SK-N-SH (cell line): ENCODE measurements at places on chromosomes 7 and 10. TPM values are rescaled to one million over a fixed set of nuclear protein-coding genes. Genes with fewer than 3 reads are reported as not detected.

The MTURN gene
- polyA plus RNA-seq: 9.0 and 12.9 TPM in 2 replicates

The DNAAF5 gene
- 51.8 and 58.5 TPM in 2 replicates for polyA plus RNA-seq

The HTR7 gene
- 0.16 and 0.24 TPM in 2 replicates for polyA plus RNA-seq

The DLX6 gene
- 0.23 and 0.37 TPM in 2 replicates for polyA plus RNA-seq

The SNCG gene
- polyA plus RNA-seq: 3.8 and 4.3 TPM in 2 replicates

DNA sequence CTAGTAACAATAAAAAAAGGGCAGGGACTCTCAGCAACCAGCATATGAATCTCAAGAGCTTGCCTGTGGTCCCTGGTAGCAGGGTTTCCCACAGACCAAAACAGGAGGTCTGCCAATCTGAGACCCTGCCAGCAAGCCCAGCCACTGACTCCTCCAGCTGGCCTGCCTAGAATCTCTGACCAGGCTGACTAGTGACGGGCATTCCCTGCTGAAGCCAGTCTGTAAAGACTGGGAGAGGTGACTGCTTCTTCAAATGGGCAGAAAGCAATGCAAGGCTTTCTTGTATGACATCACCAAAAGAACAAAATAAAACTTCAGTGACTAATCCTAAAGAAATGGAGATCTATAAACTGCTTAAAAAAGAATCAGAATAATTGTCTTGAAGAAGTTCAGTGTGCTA lies 249.4 kb downstream of the TCF7L2 start:
- DNase-seq: no peak

- no peak for DNase-seq
Observed at GRCh38 chr10:133088956-133089800, 1.5 kb downstream of the ADGRA1 start.

- peak; percentile 90 for DNase-seq
Observed at GRCh38 chr10:81873932-81874816, 820 bp upstream of the NRG3 start.

DNA sequence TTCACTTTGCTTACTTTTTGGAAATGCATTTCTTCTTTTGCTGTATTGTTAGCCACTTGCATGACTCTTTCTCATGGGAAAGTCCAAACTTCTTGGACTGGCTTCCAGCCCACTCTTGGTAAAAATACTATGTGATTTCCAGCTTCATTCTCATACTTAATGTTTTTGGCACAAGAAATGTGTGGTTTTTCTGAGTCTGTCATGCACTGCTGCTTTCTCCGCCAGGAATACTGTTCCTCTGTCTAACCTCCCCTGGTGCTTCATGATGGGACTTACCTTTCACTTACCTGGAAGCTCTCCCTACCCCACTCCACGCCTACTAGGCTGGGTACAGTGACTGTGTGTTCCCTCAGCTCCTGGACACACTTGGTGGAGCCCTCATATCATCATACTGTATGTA lies 18.7 kb downstream of the MGAM2 start:
- no peak for DNase-seq
